ENCODE measurements at places on chromosomes 2 and 18.

- DNase-seq, result no peak
Observed at GRCh38 chr2:31579996-31580320, 780 bp downstream of the SRD5A2 start.

- DNase-seq, result no peak
Observed at GRCh38 chr2:174587579-174587978, 10.0 kb downstream of the WIPF1 start.

- no peak for DNase-seq
Observed at GRCh38 chr18:13163167-13163927, 55.2 kb upstream of the LDLRAD4 start.

DNA sequence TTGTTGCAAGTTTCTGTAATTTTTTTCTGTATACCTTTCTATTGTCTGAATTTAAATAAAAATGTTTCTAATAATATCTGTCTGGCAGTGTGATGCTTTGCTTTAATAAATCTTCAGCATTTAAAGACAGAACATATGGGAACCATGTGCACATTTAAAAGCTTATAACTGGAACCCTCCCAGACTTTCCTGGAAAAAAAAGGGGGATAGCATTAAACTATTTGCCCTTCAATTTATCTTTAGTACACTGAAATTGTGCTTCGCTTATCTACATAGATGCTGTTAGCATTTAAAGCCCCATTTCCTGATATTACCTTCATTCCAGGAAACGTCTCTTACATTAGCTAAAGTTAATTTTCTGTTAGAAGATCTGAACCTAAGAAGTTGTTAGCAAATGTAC is 64.6 kb downstream of the ZC3H6 start:
- no peak for DNase-seq

- no peak for DNase-seq
Observed at GRCh38 chr18:3036108-3036507, 23.2 kb upstream of the LPIN2 start.

- DNase-seq, result no peak
Observed at GRCh38 chr18:46411867-46412690, 244.9 kb downstream of the LOXHD1 start.

DNA sequence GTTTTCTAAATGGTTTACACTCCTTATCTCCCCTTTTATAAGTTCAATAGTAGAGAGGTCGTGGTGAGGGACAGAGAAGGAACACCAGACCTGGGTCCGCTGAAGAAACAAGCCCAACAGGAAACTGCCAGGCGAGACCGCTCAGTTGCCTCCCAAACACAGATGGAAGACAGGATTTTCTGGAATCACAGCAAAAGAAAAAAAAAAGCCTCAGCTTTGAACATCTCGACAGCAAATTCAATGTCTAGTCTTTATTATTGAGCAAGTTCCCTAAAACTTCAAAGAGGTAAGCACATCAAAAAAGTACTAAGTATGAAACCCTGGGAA is 33.5 kb upstream of the GNAL start:
- DNase-seq, result no peak
